BJ (cell line): ENCODE measurements at places on chromosomes 6 and 20.

- DNase-seq = no peak
Observed at GRCh38 chr20:25553819-25554296, 31.5 kb downstream of the NINL start.

GRCh38 chr20:36532388-36532787 lies 8.9 kb upstream of the MYL9 start:
- DNase-seq = no peak

DNA sequence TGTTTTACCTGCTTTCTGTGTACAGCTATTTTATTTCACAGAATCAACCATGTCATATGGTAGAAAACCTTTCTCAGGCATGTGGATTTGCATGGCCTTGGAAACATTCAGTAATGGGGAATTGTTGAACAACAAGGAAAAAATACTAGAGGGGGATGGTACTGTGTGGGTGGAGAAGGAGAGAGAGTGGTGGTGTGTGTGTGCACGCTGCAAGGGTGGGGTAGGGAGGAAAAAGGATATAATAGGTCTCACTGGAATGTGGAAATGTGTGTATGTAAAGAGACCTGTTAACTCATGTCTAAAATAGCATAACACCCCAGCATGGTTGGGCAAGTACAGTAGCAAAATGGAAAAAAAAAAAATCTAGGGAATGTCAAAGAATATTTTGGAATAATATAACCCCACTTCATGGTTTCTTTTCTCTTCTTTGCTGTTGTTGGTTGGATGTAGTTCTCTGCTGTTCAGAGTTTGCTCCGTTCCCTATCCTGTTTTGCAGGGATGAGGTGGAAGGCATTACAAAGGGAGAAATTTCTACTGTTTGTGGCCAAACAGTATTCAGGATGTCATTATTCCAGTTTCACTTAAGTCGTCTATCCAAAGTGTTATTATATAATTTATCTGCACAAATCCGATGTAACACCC lies 93.9 kb upstream of the CITED2 start:
- no peak for DNase-seq

DNA sequence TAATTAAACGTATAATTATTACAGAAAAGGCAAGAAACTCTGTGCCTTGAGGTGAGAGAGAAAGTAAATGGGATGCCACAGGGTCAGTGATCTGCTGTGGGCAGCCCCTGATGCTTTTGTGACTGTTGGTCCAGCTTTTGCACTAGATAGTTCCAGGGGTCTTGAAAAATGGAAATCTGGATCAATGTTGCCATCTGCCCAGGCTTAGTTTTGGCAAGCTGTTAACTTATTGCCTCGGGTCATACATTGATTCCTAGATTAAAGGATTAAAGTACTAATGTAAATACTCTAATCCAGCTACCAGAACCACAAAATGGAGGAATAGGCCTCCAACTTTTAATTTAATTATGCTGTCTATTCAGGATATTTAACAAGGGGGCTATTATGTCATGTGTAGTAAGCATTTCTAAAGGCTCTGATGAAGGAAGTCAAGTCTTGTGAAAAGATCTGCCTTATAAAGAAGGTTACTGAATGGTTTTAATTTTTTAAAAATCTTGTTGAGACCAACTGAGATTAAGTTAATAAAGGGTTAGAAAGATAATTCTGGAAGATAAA lies 376.0 kb upstream of the HS3ST5 start:
- no peak for DNase-seq

DNA sequence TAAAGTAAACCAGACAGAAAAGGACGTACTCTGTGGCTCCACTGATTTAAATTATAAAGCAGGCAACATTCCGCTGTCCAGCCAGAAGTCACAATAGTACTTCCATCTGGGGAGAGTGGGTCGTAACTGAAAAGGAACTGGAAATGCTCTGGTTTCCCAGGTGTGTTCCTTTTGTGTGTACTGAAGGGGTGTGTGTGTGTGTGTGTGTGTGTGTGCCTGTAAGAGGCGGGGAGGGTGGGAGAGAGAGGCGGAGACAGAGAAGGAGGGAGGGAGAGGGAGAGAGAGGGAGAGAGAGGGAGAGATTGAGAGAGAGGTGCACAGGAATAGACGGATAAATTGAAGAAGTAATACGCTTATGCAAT lies 178.4 kb upstream of the ZNF184 start:
- DNase-seq = no peak

GRCh38 chr6:109507490-109508072 lies 24.6 kb upstream of the ZBTB24 start:
- DNase-seq = no peak

DNA sequence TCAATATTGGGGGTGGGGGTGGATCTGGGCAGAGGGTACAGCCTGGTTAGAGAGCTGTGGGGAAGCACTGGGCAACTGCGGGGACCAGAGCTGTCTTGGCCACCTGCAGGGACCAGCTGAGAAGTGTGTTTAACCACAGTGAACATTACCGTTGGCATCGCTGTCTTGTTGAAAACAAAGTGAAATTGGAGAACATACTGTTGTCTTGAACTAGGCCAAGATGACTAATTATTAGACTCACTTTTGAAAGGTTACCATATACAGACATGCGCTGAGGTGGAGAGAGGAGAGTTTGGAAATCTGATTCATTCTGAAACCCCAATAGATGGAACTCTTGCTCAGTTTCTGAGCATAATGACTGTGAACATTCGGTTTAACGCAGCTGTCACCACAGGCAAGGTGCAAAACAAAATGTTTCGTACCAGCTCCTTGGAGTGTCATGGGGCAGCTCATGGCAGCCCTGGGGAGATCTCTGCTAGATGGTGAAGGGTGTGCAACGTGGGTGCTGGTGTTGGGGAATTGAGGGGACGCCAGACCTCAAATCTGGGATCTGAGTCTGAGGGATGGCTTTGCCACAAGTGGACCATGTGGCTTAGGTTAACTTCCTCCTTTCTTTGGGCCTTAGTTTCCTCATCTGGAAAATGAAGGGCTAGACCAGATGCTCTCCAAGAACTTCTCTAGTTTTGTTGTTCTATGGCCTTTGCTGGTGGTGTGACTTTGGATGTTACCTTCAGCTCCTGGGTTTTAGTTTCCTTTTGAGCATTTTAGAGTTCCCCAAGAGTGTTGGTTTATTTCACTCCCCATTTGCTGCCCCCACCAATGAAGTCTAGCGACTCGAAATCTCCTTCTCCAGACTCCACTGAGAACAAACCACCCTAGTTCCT lies 24.6 kb upstream of the GTSF1L start:
- DNase-seq = peak; percentile 29

GRCh38 chr6:113829696-113830045 lies 27.5 kb upstream of the MARCKS start:
- DNase-seq = peak; percentile 61

- DNase-seq = no peak
Observed at GRCh38 chr6:1679688-1680068, 70.0 kb downstream of the FOXC1 start.

GRCh38 chr6:31969712-31970603 lies 2.0 kb downstream of the DXO start:
- no peak for DNase-seq

DNA sequence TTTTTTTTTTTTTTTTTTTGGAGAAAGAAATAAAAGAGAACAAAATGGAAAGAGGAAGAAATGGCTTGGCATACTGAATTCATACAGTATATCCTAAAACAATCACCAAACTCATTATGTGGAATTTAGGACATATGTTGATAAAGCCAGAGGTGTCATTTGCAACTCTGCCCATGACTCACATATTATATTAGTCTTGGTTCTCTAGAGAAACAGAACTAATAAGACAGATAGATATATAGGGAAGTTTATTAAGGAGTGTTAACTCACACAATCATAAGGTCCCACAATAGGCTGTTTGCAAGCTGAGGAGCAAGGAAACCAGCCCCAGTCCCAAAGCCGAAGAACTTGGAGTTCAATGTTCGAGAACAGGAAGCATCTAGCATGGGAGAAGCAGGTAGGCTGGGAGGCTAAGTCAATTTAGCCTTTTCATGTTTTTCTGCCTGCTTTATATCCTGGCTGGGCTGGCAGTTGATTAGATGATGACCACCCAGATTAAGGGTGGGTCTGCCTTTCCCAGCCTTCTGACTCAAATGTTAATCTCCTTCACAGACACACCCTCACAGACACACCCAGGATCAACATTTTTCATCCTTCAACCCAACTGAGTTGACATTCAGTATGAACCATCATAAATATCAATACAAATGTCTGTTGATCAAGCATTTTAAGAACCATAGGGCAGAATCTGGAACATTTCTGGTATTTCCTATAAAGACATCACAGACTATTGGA lies 102.3 kb downstream of the UBE3D start:
- DNase-seq = no peak

GRCh38 chr6:134031696-134032255 lies 20.6 kb downstream of the SLC2A12 start:
- no peak for DNase-seq

- DNase-seq = no peak
Observed at GRCh38 chr6:43909474-43910148, 139.6 kb downstream of the VEGFA start.

GRCh38 chr20:57785720-57786119 lies 75.9 kb upstream of the PMEPA1 start:
- DNase-seq = no peak

DNA sequence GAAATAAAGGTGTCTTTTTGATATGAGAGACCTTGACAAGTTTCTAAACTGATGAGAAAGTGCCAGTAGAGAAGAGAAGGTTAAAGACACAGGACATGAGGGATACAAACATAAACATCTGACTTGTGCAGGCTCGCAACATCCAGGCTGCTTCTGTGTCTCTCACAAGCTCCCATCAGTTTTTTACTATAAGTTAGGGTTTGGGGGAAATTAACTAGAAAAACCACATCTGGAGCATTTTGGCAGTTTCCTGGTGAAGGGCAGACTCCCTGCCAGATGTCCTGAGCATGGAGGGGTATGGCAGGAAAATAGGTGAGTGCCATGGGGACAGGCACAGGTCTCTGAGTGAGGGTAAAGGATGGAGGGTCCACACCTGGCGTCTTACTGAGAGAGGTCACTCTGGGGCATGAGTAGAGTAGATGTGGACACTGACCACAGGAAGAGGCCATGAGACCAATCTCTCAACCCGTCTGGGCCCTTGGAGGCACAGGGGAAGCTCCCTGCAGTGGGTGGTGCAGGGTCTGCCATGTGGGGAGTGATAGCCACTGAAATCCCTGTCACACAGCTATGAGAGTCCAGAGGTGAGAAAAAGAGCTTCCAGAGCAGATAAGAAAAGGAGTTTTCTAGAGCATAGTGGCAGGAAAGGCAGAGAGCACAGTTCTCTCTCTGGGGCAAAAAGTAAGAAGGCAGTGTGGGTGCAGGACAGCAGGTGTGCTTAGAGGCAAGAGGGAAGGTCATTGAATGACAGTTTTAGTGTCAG lies 193.3 kb upstream of the SYNDIG1 start:
- no peak for DNase-seq

- no peak for DNase-seq
Observed at GRCh38 chr20:52469128-52469527, 277.5 kb upstream of the ZFP64 start.

- no peak for DNase-seq
Observed at GRCh38 chr6:118252474-118252873, 295.6 kb upstream of the PLN start.

- DNase-seq = peak; percentile 17
Observed at GRCh38 chr6:125818225-125818657, 27.5 kb downstream of the NCOA7 start.

GRCh38 chr20:42082611-42083010 lies 464.4 kb upstream of the CHD6 start:
- no peak for DNase-seq

DNA sequence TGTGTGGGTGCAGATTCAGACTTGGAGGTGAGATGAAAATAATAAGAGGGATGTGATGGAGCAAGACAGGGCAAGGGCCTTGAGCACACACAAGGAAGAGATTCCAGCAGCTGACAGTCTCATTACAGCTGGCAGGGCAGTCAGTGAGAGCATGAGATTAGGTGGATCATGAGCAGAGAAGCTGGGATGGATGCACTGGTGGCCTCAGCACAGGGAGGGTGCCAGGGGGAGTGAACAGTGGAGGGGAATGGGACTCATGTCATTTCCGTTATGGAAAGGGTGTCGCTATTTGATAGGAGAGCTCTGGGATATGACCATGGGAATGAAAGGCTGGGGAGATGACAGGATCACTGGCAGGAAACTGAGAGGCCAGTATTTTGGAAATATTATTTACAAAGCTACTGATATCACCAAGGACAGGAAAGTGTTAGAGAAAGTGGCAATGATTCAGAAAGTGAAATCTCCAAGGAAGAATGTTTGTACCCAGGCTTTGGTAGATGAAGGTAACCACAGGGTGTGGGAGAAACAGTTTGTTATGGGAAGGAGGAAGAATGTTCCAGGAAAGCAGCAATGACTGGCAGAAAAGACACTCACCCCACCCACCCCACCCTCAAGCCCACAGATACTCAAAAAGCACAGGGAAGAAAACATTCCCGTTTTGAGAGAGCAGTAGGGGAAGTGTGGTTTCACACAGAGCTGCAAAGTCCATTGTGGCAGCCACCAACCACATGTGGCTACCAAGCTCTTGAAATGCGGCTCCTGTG lies 214.7 kb upstream of the PROKR2 start:
- DNase-seq = no peak

- no peak for DNase-seq
Observed at GRCh38 chr6:2259002-2259494, 13.6 kb upstream of the GMDS start.

GRCh38 chr20:5703681-5704101 lies 46.5 kb upstream of the SHLD1 start:
- DNase-seq = no peak

- DNase-seq = no peak
Observed at GRCh38 chr6:17036065-17036393, 65.8 kb upstream of the STMND1 start.

- no peak for DNase-seq
Observed at GRCh38 chr20:37579106-37579505, 51.4 kb upstream of the BLCAP start.

DNA sequence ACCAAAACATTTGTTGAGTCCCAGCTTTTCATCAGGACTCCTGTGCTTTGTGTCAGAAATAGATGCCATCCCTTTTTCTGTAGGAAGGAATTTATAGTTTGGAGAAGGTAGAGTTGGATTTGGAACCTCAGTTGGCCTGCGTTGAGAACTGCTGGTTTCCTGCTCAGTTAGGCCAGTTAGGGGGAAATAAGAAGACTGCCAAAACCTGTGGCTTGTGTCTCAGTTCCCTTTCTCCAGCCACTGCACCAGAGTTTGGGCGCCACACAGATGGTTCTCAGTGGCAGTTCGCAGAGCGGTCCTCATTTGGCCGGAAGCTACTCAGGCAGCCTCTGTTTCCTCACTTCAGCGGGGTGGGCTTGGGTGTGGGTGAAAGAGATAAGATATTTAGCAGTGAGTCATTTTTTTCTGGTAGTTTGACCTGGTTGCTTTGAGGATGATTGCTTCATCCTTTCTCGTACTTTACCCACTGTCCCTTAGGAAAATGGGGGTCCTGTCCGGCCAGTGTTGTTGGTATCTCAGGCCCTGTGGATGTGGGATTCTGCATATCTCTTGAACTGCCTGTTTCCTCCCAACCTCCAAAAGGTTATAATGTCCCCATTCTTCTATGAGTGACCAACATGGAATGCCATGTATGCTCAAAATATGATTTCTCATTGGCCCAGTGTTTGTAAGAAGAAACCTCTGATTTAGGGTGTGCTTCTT lies 53.7 kb downstream of the JARID2 start:
- no peak for DNase-seq
